ENCODE measurements at places on chromosomes 11 and 22. TPM values are rescaled to one million over a fixed set of nuclear protein-coding genes. Genes with fewer than 3 reads are reported as not detected.

DNA sequence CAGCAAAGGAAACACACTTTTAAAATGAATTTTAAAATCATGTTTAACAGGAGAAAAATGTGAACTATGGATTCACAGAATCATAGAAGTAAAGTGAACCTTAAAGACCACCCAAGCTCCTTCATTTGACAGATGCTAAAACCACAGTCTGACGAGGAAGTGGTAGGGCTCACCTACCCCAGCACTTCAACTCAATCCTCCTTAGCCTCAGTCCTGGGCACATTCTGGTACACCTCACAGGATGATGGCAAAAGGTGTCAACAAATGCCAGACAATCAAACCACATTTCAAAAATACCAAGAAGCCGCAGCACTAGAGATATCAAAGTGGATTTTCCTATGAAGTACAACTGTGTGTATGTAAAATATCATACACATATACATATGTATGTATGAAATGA lies 43.1 kb downstream of the PITPNB start:
- H3K4me1 ChIP-seq = peaks cover 5% of the 10 kb centered on the region
- no peak for DNase-seq
- H3K27me3 ChIP-seq = no peaks in the 10 kb centered on the region
- peaks cover 13% of the 10 kb centered on the region for H3K36me3 ChIP-seq

DNA sequence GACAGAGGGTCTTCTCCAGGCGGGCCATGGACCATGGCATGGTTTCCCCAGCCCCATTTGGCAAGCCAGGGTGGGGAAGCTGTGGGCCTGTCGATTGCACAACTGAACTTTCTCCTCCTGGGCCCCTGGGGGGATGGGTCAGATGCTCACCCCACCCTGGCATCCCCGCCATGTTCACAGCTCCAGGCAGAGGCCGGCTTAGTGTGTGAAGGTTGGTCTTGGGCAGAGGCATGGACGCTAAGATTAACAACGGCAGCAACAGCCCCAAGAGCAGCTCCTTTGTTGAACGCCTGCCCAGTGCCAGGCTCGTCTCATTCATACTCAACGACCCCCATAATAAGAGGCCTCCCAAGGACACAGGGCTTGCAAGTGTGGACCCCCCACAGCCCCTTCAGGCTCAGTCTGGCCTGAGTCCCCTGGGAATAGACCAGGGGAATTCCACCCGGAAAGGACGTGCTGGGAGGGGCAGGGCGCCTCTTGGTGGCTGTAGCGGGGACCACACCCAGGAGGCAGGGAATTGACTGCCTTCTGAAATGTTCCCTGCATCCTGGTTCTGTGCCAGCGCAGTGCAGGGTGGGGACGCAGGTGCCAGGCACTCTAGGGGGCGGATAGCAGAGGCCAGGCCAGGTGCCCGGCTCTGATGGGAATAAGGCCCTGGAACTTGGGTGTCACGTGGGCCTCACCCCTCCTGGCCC lies 8.3 kb downstream of the TSPO start:
- no peak for DNase-seq
- H3K4me1 ChIP-seq = peaks cover 6% of the 10 kb centered on the region
- H3K27me3 ChIP-seq = no peaks in the 10 kb centered on the region
- H3K27ac ChIP-seq = no peak overlapping the region

DNA sequence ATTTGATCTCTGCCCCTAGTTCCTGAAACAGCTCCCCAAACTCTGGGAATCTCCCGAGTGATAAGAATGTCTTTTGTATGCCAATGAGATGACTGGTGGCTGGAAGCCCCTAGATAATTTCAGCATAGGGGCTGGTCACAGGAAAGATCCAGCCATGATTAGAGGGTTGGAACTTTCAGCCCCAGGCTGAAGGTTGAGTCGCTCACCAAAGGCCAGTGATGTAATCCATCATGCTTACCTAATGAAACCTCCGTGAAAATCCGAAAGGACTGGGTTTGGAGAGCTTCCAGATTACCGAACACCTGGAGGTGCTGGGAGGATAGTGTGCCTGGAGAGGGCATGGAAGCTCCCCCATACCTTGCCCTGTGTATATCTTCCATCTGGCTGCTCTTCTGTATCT lies 26.0 kb downstream of the LRRC32 start:
- H3K36me3 ChIP-seq = no peaks in the 10 kb centered on the region
- H3K4me1 ChIP-seq = no peaks in the 10 kb centered on the region
- no peak overlapping the region for H3K27ac ChIP-seq
- no peaks in the 10 kb centered on the region for H3K27me3 ChIP-seq
- no peak for DNase-seq
- no peak overlapping the region for H3K4me3 ChIP-seq

- H3K27ac ChIP-seq = peak overlapping the region; percentile 43
- no peaks in the 10 kb centered on the region for H3K27me3 ChIP-seq
- no peak overlapping the region for H3K4me3 ChIP-seq
- no peaks in the 10 kb centered on the region for H3K36me3 ChIP-seq
- peaks cover 29% of the 10 kb centered on the region for H3K4me1 ChIP-seq
Observed at GRCh38 chr22:28711820-28712777, 29.5 kb downstream of the CHEK2 start.

DNA sequence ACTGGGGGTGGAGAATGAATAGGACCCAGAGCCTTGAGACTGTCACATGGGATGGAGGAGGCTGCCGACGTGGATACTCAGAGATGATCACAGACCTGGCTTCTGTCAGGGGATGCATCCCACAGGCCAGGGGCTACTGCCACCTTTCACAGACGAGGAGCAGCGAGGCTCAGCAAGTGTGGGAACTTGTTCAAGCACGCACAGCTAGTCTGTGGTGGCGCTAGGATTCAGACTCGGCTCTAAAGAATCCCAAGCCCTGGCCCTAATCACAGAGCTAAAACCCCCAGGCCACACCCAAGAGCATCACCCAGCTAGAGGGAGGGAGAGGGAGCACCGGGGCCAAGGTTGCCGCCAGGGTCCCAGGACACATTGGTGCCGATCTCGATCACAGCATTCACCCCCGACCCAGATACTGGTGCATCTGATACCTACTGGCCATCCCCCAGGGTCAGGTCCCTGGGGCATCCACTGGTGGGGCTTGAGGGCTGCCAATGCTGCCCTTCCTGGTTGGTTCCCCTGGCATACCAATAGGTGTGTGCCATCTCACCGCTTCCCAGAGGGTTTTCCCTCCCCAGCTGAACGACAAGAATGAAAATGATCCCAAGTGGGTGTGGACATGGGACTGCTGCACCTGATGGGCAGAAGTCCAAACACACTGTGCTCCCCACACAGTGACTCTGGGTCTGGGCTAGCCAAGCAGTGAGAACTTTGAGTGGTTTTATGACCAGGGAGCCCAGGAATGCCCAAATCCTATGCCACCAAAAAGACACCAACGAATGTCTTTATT lies 6.2 kb downstream of the CHST1 start:
- H3K27ac ChIP-seq = peak overlapping the region; percentile 65
- no peak overlapping the region for H3K4me3 ChIP-seq
- H3K36me3 ChIP-seq = no peaks in the 10 kb centered on the region
- H3K27me3 ChIP-seq = peaks cover 38% of the 10 kb centered on the region
- no peak for DNase-seq

- peak overlapping the region; percentile 62 for H3K27ac ChIP-seq
- DNase-seq = peak; percentile 29
- H3K27me3 ChIP-seq = no peaks in the 10 kb centered on the region
- no peak overlapping the region for H3K4me3 ChIP-seq
Observed at GRCh38 chr11:17406082-17406817, 17.8 kb upstream of the KCNJ11 start.

The IRAG1 gene
- polyA plus RNA-seq = 10.4 TPM

Measured in lung (tissue), 17 donors.